ENCODE measurements at places on chromosomes 12 and 14. TPM values are rescaled to one million over a fixed set of nuclear protein-coding genes. Genes with fewer than 3 reads are reported as not detected.

The VRTN gene
- total RNA-seq = not detected

The SOAT2 gene
- under 0.01 TPM for total RNA-seq

The FOXN4 gene
- under 0.01 TPM for total RNA-seq

The OVCH1 gene
- 0.41 TPM for total RNA-seq

The AQP2 gene
- not detected for total RNA-seq

The HNRNPA1 gene
- total RNA-seq = 679 TPM

The UNC119B gene
- 11.0 TPM for total RNA-seq

The DLK1 gene
- not detected for total RNA-seq

Measured in frontal cortex (tissue), 4 donors.